Liver (tissue), 10 donors: ENCODE measurements at places on chromosomes 2 and 18. TPM values are rescaled to one million over a fixed set of nuclear protein-coding genes. Genes with fewer than 3 reads are reported as not detected.

GRCh38 chr2:141311430-141311829 is 819.4 kb downstream of the LRP1B start:
- no peaks in the 10 kb centered on the region for H3K27me3 ChIP-seq
- no peaks in the 10 kb centered on the region for H3K4me1 ChIP-seq
- no peak overlapping the region for H3K27ac ChIP-seq
- no peak for DNase-seq

- H3K4me3 ChIP-seq: no peak overlapping the region
- H3K4me1 ChIP-seq: no peaks in the 10 kb centered on the region
- H3K36me3 ChIP-seq: no peaks in the 10 kb centered on the region
These were observed 167.3 kb upstream of the NOSTRIN start for GRCh38 chr2:168635065-168635577.

ACMSD gene
- total RNA-seq: 91.4 TPM

DNA sequence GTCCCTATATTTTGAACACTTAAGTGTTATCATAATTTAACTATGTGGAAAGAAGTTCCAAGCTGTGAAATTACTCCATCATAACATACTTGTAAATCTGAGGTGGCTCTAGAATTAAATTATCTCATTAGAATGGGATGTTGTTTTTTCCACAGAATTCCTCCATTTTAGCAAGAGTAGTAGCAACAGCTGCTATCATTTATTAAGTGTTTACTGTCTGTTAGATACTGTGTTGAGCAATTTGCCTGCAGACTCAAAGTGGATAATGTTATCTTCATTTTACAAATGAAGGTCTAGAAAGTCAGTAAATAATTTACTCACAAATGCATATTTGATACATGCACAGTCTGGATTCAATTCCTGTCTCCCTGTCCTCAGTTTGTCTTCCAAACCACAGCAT is 504.8 kb upstream of the NRP2 start:
- no peak overlapping the region for H3K27ac ChIP-seq
- no peak for DNase-seq
- no peaks in the 10 kb centered on the region for H3K27me3 ChIP-seq
- H3K4me1 ChIP-seq: no peaks in the 10 kb centered on the region
- H3K36me3 ChIP-seq: no peaks in the 10 kb centered on the region
- H3K4me3 ChIP-seq: no peak overlapping the region

GRCh38 chr18:27377251-27377650 is 192.1 kb upstream of the CHST9 start:
- no peak for DNase-seq
- H3K4me3 ChIP-seq: no peak overlapping the region
- H3K4me1 ChIP-seq: no peaks in the 10 kb centered on the region

KCNJ3 gene
- 0.23 TPM for total RNA-seq

DNA sequence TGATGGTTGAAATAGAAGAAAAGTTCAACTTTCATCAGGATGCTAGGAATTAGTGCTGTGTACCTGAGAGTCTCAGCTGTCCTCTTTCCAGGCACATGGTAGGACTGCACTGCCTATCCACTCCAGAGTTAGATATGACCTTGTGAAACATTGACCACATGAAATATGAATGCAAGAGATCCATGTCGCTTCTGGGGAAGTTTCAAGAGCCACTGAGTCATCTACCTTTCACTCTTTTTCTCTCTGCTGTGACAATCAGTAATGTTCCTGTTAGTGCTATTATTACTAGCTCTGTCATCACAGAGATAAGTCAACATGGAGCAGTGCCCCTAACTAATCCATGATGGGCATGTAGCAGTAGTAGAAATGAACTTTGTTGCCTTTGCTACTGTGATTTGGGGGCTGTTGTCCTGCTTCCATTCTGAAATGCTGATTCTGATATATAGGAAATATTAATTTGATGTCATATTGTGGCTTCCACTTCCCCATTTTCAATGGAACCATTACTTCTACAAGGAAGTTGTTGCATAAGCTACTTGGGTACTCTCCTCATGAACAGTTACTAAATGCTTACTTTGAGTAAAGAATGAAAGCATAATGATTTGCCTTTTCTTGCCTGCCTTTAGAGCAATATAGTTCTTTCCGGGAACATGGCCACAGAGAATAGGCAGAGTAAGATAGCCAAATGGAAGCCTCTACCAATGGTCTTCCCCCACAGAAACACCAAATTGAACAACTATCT is 192.8 kb upstream of the ZNF521 start:
- no peak overlapping the region for H3K27ac ChIP-seq
- H3K4me1 ChIP-seq: no peaks in the 10 kb centered on the region
- H3K4me3 ChIP-seq: no peak overlapping the region
- no peak for DNase-seq
- H3K27me3 ChIP-seq: no peaks in the 10 kb centered on the region

DNA sequence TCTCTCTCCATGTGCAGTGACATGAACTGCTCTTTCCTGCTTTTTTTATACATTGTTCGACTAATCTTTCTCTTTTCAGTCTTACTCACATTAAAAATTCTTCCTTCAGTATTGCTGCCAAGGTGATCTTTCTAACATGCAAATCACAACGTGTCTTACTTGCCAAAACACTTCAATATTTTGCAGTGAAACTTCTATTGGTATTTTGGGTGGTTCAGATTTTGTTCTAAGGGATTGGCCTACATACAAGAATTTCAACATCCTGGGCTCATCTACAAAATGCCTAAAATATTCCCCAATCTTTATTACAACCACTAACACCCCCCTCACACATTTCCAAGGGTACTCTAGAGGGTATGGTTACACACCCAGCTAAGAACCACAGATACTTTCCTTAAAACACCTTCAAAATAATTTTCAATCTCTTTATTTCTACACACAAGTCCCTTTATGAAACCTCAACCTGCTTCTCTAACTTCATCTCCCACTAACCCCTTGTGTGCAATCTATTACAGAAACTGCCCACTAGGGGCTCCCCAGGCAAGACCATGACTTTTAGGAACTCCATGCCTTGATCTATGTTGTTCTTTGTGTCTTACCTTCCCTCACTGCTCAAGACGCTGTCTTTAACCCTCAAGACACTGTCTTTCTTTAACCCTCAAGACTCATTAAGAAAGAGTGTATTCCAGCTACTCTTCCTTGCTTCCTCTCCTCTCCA is 50.9 kb downstream of the COL3A1 start:
- DNase-seq: no peak
- H3K27me3 ChIP-seq: no peaks in the 10 kb centered on the region
- no peak overlapping the region for H3K27ac ChIP-seq
- no peaks in the 10 kb centered on the region for H3K36me3 ChIP-seq
- H3K4me1 ChIP-seq: no peaks in the 10 kb centered on the region
- no peak overlapping the region for H3K4me3 ChIP-seq

- no peak overlapping the region for H3K27ac ChIP-seq
- no peak for DNase-seq
- H3K36me3 ChIP-seq: no peaks in the 10 kb centered on the region
These were observed 3.5 kb upstream of the IL1B start for GRCh38 chr2:112840068-112840445.

GRCh38 chr2:12317814-12318426 is 398.8 kb upstream of the TRIB2 start:
- no peaks in the 10 kb centered on the region for H3K4me1 ChIP-seq
- DNase-seq: no peak
- no peaks in the 10 kb centered on the region for H3K36me3 ChIP-seq
- H3K27ac ChIP-seq: no peak overlapping the region
- H3K27me3 ChIP-seq: no peaks in the 10 kb centered on the region

DNA sequence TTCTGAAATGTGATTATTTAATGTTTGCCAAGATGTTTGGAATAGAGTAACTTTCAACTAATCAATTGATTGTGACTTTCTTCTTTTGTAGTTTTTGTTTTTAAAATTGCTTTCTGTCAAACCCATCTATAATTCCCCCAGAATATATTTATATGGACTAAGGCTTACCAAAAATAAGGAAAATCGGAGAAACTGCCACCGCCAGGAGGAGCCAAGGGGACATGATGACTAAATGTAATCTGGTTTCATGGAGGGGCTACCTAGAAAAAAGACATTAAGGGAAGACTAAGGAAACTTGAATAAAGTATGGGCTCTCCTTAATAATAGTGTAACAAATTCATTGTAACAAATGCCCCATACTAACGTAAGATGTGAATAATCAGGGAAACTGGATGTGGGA is 19.5 kb downstream of the BOLA3 start:
- no peak overlapping the region for H3K4me3 ChIP-seq
- no peaks in the 10 kb centered on the region for H3K27me3 ChIP-seq
- no peak for DNase-seq
- no peaks in the 10 kb centered on the region for H3K36me3 ChIP-seq

GRCh38 chr2:43174368-43174916 is 52.0 kb downstream of the ZFP36L2 start:
- H3K36me3 ChIP-seq: no peaks in the 10 kb centered on the region
- H3K4me1 ChIP-seq: peaks cover 6% of the 10 kb centered on the region
- H3K27ac ChIP-seq: peak overlapping the region; percentile 69
- no peak overlapping the region for H3K4me3 ChIP-seq

GRCh38 chr2:217068677-217069250 is 208.9 kb upstream of the TNP1 start:
- no peaks in the 10 kb centered on the region for H3K36me3 ChIP-seq
- no peak for DNase-seq
- H3K4me3 ChIP-seq: no peak overlapping the region
- H3K27ac ChIP-seq: no peak overlapping the region

SLC66A2 gene
- total RNA-seq: 86.4 TPM

- no peak for DNase-seq
- H3K4me1 ChIP-seq: no peaks in the 10 kb centered on the region
- no peak overlapping the region for H3K4me3 ChIP-seq
- H3K27ac ChIP-seq: no peak overlapping the region
- no peaks in the 10 kb centered on the region for H3K36me3 ChIP-seq
These were observed 12.9 kb downstream of the SMYD1 start for GRCh38 chr2:88080545-88080944.

- H3K27me3 ChIP-seq: no peaks in the 10 kb centered on the region
- H3K4me3 ChIP-seq: no peak overlapping the region
- peaks cover 48% of the 10 kb centered on the region for H3K4me1 ChIP-seq
- no peaks in the 10 kb centered on the region for H3K36me3 ChIP-seq
- DNase-seq: peak; percentile 44
- H3K27ac ChIP-seq: peak overlapping the region; percentile 92
These were observed 8.1 kb downstream of the SMAD4 start for GRCh38 chr18:51038110-51038509.

GRCh38 chr18:45891806-45892205 is 66.3 kb downstream of the SIGLEC15 start:
- no peaks in the 10 kb centered on the region for H3K4me1 ChIP-seq
- no peak for DNase-seq
- no peak overlapping the region for H3K4me3 ChIP-seq
- no peak overlapping the region for H3K27ac ChIP-seq

ANKRD30BL gene
- total RNA-seq: 0.08 TPM
